HS-5 (cell line): ENCODE measurements at places on chromosomes 11 and 22.
A peak's percentile ranks its signal among the peaks of the same experiment; 100 is the strongest.

GRCh38 chr11:35057926-35058668, 80.9 kb upstream of the CD44 start:
- DNase-seq, result no peak

GRCh38 chr11:44171518-44171917, 76.0 kb downstream of the EXT2 start:
- no peak for DNase-seq

- DNase-seq, result no peak
Measured at GRCh38 chr22:19644314-19645223, 69.7 kb upstream of the SEPTIN5 start.

- DNase-seq, result no peak
Measured at GRCh38 chr11:70319396-70320076, 49.0 kb downstream of the PPFIA1 start.

GRCh38 chr11:69000831-69001242, 12.2 kb downstream of the MRGPRF start:
- DNase-seq, result peak; percentile 35

DNA sequence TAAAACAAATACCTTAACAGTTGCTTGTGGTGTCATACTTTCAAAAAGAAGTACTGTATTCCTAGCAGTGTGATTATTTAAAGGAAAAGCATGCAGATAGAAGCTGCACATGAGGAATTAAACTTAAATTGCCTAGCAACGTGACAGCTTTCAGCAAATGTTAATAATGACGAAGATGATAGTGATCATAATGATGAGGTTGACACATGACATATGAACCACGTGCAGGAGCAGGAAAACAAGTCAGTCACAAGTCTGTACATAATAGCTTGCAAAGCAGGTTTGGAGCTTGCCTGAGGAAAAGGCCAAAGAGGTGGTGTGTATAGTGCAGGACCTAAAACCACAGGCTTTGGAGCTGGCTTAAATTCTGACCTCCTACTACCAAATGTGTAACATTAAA, 30.6 kb upstream of the PIK3C2A start:
- DNase-seq, result no peak

GRCh38 chr22:48264586-48264985, 1502.1 kb downstream of the TBC1D22A start:
- no peak for DNase-seq

GRCh38 chr11:35905646-35906276, 38.1 kb upstream of the LDLRAD3 start:
- no peak for DNase-seq

- no peak for DNase-seq
Measured at GRCh38 chr22:37244114-37244921, at the start of gene RAC2. Gene RAC2 (minus strand): TSS chr22:37244269. CDS start chr22:37244148, 121 bp downstream.

- no peak for DNase-seq
Measured at GRCh38 chr22:48748860-48749554, 1078.7 kb downstream of the BRD1 start.

- peak; percentile 60 for DNase-seq
Measured at GRCh38 chr11:74418509-74418895, 20.3 kb upstream of the PGM2L1 start.

- no peak for DNase-seq
Measured at GRCh38 chr22:28728621-28729313, 12.9 kb downstream of the CHEK2 start.

GRCh38 chr11:24900960-24901549, 404.2 kb downstream of the LUZP2 start:
- no peak for DNase-seq

DNA sequence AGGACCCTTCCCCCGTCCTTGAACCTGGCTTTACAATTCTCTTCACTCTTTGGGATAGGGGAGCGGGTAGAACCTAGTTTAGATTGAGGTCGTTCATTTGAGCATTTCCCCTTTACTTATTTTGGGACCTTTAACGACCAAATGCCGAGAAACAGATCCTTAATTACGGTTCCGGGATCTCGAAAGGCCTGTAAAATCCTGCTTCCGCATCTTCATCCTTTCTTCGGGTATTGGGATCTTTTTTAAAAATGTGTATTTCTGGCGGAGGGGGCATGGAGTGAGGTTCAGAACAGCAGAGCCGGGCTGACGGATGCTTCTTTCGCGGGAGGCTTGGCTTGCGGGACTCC, 395 bp upstream of the HIPK3 start:
- DNase-seq, result peak; percentile 25

GRCh38 chr11:115322553-115323203, 181.5 kb downstream of the CADM1 start:
- DNase-seq, result no peak
